Stimulated activated naive CD8-positive, alpha-beta T cell treated with anti-CD3 and anti-CD28 coated beads, Interleukin-15, Interleukin-2, amounts not matched to agents 100 U/mL and 50 U/mL, for 24 hours (primary cell): ENCODE measurements at places on chromosomes 4 and X.

DNA sequence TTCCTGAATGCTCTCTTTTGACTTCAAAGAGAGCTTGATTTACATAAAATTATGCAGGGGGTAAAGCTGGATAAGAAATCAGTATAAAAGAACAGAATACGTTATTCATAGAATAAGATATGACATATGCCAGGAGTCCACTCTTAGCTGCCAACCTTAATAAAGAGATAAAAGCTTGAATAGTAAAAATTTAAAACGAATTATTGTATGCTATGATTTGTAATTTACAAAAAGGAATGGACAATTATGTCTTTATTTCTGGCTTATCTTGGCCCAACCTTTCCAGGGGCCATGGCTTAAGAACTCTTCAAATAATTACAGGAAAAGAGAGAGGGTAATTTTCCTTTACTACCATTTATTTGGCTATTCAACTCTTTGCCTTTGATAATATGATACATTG, 192.2 kb upstream of the ITM2A start:
- no peak for DNase-seq

DNA sequence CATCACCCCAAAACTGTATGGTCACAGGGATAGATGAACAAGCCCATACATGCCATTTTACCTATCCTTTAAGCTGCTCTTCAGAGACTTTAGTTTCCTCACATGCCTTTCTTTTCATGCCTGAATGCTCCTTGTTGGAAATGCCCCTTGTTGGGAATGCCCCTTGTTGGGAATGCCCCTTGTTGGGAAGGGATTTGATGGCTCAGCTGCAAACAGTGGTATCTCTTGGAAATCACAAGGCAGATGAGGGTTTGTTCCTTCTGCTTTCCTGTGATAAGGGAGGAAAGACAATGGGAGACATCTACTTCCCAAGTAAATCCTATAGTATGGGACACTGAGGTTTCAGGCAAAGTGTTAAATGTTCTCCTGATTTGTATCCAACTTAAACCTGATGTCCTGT, 11.5 kb downstream of the CXCL2 start:
- no peak for DNase-seq

GRCh38 chr4:98744372-98745150, 86.2 kb upstream of the TSPAN5 start:
- DNase-seq = no peak

GRCh38 chrX:25523574-25524540, 508.1 kb upstream of the ARX start:
- no peak for DNase-seq

DNA sequence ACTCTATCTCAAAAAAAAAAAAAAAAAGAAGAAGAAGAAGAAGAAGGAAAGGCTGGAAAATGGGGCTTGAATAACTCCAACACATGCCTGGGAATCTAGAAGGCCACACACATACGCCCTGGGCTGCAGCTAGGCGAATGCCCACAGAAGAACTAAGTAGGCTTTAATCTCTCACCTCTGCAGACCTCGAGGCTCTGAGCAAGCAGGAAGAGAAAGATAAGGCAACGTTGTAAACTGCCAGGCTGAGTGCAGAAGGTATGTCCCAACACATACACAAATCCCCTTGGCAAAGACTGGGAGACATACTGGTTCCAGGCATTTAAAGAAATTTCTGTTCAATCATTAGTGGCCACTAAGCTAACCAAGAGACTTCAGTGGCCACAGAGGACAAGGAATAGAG, 18.4 kb downstream of the SLC38A5 start:
- no peak for DNase-seq

- no peak for DNase-seq
Observed at GRCh38 chrX:41868392-41868977, 54.9 kb downstream of the CASK start.

DNA sequence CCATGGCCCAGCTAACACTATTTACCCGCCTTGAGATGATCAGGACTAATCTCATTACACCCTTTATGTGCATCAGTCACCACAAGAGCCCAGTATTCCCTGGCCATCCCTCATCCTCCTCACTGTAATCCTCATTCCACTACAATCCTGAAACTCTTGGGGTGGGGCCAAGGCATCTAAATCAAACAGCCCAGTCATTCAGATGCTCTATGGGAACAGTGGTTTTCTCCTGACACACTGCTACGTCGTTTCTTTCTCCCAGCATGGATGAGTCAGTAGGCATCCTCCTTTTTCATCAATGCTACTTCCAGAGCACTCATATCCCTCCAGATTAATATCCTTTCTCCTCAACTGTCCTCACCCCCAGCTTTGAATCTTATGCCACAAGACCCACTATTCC, 5.6 kb downstream of the SDAD1 start:
- no peak for DNase-seq

- DNase-seq = no peak
Observed at GRCh38 chrX:114717921-114718320, 134.0 kb downstream of the HTR2C start.

GRCh38 chr4:112648263-112649054, 11.5 kb downstream of the LARP7 start:
- no peak for DNase-seq

DNA sequence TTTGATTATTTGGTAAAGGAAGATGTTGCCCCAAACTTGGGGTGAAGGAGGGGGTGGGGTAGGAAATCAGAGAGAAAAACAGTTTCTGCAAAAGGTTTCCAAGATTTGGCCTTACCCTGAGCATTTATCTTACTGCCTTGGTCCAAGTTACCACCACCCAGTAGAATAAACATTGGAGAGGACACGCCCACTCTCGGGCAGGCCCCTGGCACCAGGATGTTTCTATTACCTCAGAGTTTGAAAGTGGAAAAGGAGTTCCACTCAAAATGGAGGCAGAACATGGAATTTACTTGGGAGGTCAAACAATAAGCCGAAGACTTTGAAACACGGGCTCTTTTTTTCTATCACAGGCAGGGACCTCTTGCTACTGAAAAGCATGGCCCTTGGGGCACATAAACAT, 113.7 kb downstream of the CHRNA9 start:
- no peak for DNase-seq

- no peak for DNase-seq
Observed at GRCh38 chr4:107006218-107006617, 29.9 kb downstream of the DKK2 start.

DNA sequence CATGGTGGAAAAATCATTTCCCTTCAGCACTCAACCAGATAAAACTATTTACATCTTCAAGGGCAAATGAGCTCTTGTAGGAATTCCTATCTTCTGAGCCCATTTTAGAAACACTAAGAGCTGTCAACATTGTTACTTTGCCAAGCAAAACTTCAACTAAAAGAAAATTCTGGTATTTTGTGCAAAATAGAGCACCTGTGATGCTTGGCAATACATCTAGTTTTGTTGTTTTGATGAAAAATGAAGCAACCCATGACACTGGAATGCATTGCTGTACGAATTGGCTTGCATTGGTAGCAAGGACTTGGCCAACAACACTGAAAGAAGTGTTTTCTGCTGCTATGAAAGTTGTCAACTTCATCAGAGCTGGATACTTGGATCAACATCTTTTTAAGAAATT, 194.4 kb downstream of the COX18 start:
- DNase-seq = no peak

GRCh38 chrX:18855919-18856644, 127.8 kb downstream of the PHKA2 start:
- DNase-seq = no peak

DNA sequence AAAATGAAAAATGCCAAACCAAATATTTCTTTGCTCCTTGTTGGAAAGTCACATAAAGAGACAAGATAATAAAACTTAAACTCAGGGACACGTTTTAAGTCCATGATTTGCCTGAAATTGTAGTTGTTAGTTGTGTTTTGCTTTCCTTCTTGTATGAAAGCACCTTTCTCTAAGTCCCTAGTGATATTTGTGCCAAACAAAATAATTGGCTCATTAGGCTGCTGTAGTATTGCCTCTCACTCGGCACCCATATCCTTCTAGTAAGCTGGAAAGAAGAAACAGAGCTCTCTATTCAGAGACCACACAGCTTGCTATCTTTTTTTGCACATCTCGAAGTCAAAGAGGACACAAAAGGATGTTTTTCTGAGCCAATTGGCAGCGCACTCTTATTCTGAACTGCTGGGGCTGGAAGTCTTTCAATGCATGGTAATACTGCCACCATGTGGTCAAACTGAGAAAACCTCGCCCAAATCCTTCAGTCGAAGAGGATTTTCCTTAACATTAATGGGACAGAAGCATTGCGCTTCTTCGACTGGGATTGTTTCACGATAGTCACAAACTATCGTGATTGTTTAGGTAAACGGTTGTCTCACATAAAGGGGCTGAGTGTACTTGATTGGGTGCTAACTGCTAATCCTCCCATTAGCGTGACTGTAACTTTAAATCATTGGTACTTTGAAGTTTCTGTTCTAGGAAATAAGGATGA, 571.9 kb upstream of the LCORL start:
- peak; percentile 29 for DNase-seq

- no peak for DNase-seq
Observed at GRCh38 chr4:3021127-3021526, 53.2 kb downstream of the HTT-AS start.

GRCh38 chrX:13476384-13476783, 93.0 kb upstream of the EGFL6 start:
- DNase-seq = no peak

GRCh38 chrX:132119821-132120515, 7.9 kb downstream of the FRMD7 start:
- DNase-seq = no peak

- DNase-seq = no peak
Observed at GRCh38 chr4:77159806-77160205, 2.8 kb downstream of the CCNG2 start.

DNA sequence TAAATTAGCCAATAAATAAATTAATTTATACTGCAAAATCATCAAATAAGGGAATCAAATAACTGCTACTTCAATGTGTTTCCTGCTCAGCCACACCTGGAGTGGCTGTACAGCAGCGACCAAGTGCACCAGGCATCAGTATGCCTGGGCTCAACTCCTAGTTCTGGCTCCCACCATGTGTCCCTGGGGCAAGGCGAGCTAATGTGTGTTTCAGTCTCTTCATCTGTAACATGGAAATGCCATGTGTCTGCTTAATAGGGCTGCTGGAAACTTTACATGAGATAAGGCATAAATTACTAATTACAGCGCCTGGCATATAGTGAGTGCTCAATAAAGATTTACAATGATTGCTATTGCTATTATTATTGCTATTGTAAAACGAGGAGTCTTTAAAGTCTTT, 109.1 kb upstream of the PDLIM3 start:
- no peak for DNase-seq

DNA sequence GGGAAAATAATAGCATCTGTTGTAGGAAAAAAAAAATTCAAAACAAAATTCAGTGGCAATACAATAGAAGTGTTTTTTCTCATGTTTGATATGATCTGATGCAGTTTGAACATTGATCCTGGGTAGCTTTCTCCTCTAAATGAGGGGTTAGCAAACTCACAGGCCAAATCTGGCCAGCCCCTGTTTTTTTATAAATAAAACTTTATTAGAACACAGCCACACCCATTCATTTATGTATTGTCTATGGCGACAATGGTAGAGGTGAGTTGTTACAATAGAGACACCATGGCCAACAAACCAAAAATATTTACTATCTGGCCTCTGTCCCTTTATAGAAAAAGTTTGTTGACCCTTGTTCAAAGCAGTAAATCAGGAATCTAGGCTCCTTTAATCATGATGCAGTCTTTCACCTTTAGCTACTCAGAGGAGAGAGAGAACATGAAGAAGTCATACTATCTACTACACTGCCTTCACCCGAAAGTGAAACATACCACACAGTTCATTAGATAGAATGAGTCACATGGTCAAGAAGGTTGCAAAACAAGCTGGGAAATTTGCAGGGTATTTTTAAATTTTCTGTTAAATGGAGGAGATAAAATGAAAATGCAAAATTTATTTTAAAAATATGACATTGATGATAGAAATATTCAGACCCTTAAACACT, 186.6 kb upstream of the MAOA start:
- DNase-seq = no peak

GRCh38 chrX:119477812-119478232, 9.6 kb downstream of the SLC25A5 start:
- DNase-seq = no peak
